Hematopoietic multipotent progenitor cell (in vitro differentiated cells): ENCODE measurements at places on chromosomes 3 and 15. TPM values are rescaled to one million over a fixed set of nuclear protein-coding genes. Genes with fewer than 3 reads are reported as not detected.

NCEH1 gene
- total RNA-seq, result 3.2 TPM

CTXN2 gene
- total RNA-seq, result not detected

DLL4 gene
- total RNA-seq, result under 0.01 TPM

GNAT1 gene
- total RNA-seq, result not detected

SOX2 gene
- total RNA-seq, result not detected

SCAANT1 gene
- total RNA-seq, result not detected

ACAN gene
- not detected for total RNA-seq

- DNase-seq, result no peak
Observed at GRCh38 chr15:61654918-61655317, 405.3 kb downstream of the VPS13C start.

DNA sequence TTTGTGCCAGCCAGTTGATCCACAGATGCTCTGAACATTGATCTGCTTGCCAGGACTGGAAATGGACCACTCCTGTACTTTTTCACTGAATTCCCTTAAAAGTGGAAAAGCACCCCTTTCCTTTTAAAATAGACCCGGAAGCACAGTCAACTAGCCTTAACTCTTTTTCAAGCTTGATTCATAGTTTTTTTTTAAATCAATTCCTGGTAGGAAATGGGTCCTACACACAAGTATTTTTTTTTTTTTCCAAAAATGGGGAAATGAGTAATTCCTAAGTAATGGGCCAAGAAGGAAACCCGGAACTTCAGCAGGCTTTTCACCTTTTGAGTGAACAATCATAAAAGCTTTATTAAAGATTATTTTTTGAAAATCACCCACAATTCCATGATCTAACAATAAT lies 234.4 kb upstream of the ADAMTS9 start:
- no peak for DNase-seq

- DNase-seq, result no peak
Observed at GRCh38 chr15:67116742-67117141, 51.3 kb downstream of the SMAD3 start.

DNA sequence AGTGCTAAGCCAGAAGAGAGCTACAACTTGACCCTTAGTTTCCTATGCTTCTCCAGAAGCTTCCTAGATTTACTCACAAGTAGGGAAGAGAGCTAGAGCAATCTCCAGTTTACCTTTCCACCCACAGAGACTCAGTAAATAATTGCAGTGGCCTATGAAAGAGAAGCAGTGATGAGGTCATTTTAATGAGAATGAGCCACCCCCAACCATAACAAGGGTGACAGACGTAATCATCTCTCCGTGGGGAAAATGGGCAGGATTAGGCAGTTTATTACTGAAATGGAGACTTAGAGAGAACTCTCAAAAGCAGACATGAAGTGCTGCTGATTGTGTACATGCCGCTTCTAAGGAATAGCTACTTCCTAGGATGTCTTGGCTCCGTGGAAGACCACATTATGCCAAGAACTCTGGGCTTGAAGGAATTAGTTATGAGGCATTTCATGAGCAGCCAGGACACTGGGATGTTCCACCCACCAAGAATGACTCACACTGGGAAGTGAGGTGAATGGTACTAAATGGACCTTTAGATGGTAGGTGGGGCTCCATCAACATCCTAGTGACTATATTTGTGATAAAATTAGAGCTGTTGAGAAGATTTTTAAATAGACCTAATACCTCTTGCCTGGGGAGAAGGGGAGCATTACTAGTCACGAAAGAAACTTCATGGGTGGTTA lies 160.9 kb downstream of the EDEM1 start:
- no peak for DNase-seq
